ENCODE measurements at places on chromosomes 16 and 17.

DNA sequence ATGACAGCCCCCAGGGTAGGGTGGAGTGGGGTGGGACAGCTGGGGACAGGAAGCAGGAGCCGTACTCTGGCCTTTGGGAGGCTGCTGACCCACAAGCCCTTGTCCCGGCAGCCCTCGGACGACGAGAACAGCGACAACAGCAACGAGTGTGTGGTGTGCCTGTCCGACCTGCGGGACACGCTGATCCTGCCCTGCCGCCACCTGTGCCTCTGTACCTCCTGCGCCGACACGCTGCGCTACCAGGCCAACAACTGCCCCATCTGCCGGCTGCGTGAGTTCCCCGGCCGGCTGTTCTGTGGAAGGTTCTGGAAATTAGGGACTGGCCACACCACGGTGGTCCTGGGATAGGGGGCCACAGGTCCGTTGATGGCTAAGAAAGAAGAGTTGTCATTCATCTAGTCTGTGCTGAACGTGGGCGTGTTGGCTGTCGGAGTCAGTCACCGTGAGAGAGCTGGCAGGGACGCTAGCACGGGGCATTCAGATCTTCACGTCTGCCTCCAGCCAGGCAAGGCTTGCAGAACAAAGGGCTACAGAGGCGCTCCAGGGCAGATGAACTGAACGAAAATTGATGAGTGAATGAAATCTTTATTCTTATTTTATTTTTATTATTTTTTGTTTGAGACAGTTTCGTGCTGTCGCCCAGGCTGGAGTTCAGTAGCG is 19.8 kb upstream of the NUDT16L1 start:
- no peak for DNase-seq

- DNase-seq = no peak
Measured at GRCh38 chr16:83615953-83616350, 191.8 kb upstream of the HSBP1 start.

- DNase-seq = no peak
Measured at GRCh38 chr17:30299000-30299399, 7.3 kb upstream of the BLMH start.

GRCh38 chr17:29930409-29931010 is 482 bp upstream of the SSH2 start:
- DNase-seq = no peak

DNA sequence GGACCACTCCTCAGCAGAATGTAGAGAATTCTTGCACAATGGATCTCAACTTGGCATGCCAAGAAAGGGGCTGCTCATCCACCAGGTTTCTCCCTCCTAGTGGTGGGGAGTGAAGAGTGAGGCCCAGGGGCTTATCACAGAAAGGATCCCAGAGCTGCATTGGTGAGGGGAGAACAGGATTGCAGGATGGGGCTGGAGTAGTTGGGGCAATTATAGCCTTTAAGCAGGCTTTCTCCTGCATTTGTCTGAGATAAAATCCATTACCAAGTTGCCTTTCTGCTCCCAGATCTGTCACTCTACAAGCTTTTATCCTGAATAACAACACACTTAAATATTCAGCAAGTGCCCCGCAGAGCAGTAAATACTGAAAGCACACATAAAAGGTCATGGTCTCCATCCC is 130.8 kb upstream of the CES5A start:
- no peak for DNase-seq

DNA sequence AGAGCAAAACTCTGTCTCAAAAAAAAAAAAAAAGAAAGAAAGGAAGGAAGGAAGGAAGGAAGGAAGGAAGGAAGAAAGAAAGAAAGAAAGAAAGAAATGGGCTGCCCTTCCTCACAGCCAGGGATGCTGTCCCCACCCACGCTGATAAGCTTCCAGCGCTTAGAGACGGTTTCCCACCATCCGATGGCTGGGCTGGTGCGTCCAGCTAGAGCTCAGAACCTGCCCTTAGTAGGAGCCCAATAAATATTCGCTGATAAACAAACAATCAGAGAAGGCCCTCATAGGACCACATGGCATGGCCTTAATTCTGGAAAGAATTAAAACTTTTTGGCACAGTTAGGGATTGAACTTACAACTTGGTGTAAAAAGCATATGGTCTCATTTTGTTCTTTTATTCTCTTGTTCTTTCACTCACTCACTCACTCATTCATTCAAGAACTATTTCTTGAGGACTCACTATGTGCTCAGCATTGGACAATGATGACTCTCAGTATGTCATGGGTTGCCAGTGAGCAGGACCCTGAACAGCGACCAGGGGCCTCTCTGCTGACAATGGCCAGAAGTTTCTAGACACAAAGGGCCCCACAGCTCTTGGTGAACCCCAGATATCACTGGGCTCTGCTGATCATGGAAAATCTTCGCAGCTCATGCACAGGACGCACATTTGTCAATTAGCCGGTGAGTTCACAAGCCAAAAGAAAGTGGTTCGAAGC is 32.5 kb upstream of the TNRC6C start:
- no peak for DNase-seq

DNA sequence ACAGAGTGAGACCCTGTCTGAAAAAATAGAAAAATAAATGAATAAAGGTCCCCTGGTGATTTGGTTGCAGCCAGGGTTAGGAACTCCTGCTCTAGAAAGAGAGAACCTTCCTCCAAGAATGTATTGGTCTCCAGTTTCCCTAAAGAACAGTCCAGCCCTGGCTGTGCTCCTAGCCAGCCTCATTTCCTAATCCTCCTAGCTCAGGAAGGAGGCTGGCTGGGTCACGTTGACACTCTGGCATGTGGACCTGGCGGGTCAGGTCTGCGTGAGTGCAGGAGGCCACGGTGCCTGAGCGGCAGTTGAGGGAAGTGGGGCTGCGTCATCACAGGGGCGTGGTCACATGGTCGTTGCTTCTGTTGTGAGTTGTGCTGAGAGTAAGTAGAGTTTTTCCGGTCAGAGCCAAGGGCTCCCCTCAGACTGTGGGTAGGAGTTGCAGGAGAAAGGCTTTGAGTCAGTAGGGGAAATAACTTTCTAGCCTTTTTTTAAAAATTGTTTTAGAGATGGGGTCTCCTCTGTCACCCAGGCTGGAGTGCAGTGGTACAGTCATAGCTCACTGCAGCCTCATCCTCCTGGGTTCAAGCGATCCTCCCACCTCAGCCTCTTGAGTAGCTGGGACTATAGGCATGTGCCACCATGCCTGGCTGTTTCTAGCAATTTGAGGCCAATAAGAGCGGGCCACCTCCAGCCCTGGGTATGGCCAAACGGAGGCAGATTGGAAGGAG is 194.0 kb upstream of the CIBAR2 start:
- DNase-seq = peak; percentile 75

Data from activated CD4-positive, CD25-positive, alpha-beta regulatory T cell (primary cell).